ENCODE measurements at places on chromosomes 12 and 14.

DNA sequence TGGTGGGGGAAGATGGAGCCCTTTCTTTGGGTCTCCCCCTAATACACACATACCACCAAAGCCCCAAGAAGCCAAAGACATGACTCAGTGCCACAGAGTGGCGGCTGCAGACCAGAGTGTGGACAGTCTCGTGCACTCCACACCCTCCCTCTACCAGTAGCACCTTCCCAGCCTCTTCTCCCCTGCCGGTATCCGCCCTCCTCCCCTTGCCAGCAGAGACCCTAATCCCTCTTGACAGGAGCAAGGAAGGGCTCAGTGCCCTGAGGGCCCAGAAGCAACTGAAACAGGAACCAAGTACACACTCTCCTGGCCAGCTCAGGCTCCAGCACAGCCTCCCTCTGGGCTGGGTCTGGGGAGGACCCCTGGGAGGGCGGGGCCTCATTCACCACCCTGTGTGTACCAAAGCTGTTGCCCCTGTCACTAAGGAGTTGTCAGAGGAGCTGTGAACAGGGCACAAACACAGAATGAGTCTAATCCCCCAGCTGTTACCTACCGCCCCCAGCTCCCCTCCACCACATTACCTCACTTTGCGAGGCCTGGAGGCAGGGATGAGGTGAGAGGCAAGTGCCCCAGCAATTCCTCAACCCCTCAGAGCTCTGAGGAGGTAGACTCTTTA is 8.2 kb downstream of the SPRYD3 start:
- DNase-seq: no peak

DNA sequence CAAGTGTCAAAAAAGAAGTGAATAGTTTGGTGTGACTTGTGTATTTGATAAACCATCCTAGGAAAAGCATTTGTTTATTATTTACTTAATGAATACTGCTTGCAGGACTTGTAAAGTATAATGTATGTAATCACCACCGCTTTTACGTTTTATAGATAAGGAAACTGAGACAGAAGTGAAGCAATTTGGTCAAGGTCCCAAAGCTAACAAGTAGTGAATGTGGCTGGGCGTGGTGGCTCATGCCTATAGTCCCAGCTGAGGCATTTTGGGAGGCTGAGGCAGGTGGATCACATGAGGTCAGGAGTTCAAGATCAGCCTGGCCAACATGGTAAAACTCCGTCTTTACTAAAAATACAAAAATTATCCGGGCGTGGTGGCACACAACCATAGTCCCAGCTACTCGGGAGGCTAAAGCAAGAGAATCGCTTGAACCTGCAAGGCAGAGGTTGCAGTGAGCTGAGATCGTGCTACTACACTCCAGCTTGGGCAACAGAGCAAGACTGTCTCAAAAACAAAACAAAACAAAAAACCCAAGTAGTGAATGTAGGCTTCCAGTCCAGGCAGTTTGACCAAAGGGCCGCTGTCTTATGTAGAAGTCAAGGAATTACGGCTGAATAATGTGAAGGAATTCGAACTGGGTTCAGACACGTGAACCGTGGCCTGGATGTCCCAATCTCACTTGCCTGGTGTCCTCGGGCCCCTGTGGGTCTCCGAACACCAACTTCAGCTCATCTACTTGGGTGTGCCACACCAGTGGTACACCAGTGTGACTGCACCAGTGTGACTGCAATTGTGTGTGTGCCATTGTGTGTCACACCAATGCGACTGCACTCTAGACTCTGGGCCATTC is 88.3 kb upstream of the MED13L start:
- no peak for DNase-seq

DNA sequence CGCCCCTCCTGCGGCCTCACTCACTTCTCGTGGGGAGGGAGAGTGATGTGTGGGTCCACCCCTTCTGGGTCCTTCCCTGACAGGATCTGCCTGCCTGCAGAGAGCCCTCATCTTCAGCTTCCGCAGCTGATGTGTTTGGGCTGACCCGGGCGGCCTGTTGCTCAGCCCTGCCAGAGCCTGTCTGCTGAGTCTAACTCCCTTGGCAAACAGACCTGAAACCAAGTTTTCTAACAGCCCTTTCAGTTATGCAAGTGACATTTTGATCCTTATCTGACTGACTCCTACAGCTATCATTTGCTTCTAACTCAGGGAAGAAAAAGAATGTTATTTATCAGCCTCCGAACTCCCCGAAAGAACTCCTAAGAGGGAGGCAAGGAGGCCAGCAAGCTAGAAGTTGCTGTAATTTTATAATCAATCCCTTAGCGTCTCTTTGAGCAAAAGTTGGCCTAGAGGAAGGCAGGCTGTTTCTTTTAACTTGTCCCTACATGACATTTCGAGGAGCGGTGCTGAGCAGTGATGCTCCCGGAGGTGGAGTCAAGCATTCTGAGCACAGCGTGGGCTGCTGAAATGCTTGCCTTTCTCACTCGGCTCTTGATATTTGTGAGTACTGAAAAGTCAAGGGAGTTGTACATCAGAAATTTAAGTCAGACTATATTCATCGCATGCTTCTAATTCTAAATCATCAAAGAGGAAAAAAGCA is 31.5 kb upstream of the CACNA2D4 start:
- DNase-seq: no peak

DNA sequence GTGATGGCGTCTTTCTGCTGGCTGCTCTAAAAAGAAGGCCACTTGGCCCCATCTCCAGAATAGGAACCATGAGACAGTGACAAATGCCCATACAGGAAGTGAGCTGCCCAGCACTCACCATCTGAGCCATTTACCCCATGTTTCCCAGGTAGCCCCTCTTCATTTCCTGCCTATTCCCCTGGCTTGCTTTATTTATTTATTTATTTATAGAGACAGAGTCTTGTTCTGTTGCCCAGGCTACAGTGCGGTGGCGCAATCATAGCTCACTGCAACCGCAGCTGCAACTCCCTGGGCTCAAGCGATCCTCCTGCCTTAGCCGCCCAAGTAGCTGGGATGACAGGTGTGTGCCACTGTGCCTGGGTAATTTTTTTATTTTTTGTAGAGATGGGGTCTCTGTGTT is 71.2 kb downstream of the RIN3 start:
- no peak for DNase-seq
